ENCODE measurements at places on chromosomes 11 and 22.

DNA sequence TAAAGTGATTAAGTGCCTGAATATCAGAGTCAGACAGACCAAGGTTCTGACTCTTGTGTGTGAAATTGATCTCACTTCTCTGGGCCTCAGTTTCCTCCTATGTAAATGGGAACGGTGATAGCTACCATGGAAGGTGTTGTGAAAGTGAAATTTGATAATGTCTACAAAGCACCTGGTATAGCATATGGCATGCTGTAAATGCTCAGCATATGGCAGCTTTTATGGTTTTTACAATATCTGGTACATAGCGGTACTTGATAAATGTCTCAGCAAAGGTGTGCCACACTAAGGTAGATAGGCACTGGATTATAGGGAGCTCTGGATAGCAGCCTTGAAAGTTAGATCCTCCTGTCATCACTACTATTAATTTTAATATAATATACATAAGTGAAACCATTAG lies 19.9 kb downstream of the POU2AF2 start:
- no peak for DNase-seq

- no peak for DNase-seq
Measured at GRCh38 chr11:71131861-71132260, 120.5 kb downstream of the SHANK2 start.

- DNase-seq: no peak
Measured at GRCh38 chr11:130050257-130050656, 19.4 kb upstream of the APLP2 start.

DNA sequence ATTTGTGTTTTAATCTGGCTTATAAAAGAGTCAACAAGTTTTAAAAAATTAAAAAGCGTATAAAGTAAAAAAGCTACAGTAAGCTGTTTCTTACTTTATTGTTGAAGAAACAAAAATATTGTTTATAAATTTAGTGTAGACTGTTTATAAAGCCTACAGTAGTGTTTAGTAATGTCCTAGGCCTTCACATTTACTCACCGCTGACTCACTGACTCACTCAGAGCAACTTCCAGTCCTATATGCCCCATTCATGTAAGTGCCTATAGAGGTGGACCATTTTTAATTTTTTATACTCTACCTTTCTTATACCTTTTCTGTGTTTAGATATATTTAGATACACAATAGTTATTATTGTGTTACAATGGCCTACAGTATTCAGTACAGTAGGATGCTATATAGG lies 12.2 kb downstream of the MPPED2 start:
- no peak for DNase-seq

GRCh38 chr11:57674251-57674650 lies 6.3 kb downstream of the ZDHHC5 start:
- DNase-seq: no peak

DNA sequence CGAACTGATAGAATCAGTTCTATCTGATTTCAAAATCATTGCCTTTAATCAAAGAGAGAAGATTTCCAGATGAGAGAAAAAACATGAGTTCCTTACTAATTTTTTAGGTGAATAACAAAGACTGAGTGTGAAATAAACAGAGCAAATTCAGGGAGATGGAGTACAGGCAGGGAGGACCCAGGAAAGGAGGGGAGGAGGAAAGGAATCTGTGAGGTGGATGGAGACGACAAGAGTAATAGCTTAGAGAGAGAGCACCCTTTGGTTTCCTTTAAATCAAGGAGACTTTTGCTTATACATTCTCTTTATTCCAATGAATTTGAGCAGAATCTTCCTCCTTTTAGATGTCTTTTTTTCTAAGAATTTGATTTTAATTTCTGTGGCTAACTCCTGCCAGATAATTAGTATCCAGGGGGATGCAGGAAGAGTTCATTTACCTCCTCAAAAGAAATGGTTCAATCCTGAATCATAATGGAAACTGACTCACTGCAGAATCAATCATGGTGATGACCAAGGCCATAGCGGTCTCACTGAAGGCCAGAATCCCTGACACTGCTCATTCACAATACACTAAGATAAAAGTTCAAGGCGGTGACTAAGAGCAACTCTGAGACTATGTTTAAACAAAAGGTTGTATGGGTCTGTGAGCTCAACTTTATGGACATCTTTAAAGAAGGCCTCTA lies 234.0 kb upstream of the ZC3H12C start:
- DNase-seq: no peak

DNA sequence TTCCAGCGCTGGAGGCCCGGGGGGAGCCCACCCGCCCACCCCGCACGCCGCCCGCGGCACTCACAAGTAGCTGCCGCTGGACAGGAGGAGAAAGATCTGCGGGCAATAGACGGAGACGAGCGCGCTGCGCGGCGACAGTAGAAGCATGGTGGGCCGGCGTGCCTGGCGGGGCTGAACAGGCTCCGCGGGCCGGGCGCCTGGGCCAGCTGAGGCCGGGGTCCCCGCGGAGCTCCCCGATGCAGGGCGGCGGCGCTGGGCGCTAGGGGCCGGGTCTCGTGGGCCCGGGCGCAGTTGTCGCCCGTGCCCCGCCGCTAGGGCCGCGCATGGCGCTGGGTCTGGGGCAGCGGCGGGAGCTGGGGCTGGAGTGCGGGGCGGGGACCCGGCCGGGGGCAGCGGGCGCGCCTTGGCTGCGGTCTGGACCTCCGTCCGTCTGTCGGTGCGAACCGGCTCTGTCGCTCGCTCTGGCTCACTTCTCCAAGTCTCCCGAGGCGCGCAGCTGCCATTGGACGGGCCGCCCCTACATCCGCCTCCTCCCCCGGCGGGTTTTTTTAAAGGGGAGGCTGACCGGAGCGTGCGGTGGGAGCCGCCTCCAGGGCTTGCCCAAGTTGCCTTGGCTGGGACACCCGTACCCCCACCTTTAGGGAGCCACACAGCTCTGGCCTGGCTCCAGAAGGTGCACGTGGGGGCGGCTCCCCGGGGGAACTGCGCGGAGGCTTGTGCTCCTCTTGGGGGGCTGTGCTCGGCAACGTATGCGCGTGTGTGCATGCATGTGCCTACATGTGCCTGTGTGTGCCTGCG lies 4.7 kb downstream of the WNT7B start:
- no peak for DNase-seq

GRCh38 chr22:41919357-41920224 lies 4.7 kb upstream of the SHISA8 start:
- no peak for DNase-seq

DNA sequence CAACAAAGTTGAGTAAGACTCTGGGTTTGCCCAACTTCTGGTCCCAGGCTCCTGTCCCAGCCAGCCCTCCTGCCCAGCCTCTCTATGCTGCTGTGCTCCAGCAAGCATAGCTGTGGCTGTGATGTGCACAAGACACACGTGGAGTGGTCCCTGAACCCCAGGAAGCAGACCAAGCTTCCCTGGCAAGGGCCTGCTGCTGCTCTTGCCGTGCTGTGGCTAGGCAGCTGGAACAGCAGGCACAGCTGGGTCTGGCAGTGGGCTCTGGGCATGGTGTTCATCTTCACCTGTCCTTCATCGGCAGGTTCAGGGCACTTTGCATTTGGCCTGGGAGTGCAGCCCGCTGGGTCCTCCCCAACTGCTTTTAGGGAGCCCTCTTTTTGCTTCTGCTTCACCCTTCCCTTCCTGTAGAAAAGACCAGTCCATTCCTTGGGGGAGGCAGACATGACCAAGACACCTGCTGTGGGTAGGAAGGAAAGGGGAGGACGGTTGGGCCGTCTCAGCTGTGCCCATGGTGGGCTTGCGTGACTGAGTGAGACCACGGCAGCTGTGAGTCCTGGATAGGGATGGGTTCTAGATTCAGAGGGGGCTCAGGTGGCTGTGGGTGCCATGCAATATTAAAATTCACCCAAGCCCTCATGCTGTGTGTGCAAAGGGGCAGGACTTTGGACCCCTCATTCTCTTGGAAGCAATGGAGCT lies 26.1 kb upstream of the ETS1 start:
- DNase-seq: no peak

DNA sequence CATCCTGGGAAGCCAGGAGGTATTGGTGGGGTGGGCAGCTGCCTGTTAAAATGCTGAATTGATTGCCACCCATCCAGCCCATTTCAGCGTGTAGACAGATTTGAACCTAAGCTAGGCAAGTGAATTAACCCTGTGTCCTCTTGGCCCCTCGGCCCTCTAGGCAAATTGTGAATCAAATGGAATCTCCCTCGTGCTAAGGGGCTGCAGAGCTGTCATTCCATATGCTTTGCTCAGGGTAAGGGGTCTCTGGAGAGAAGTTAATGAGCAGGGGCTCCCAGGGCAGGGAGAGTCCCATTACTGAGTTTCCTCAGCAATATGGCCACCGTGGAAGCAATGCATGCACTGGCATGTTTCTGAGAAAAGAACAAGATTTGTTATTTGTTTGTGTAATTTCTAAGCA lies 117.7 kb upstream of the RCN1 start:
- DNase-seq: no peak

DNA sequence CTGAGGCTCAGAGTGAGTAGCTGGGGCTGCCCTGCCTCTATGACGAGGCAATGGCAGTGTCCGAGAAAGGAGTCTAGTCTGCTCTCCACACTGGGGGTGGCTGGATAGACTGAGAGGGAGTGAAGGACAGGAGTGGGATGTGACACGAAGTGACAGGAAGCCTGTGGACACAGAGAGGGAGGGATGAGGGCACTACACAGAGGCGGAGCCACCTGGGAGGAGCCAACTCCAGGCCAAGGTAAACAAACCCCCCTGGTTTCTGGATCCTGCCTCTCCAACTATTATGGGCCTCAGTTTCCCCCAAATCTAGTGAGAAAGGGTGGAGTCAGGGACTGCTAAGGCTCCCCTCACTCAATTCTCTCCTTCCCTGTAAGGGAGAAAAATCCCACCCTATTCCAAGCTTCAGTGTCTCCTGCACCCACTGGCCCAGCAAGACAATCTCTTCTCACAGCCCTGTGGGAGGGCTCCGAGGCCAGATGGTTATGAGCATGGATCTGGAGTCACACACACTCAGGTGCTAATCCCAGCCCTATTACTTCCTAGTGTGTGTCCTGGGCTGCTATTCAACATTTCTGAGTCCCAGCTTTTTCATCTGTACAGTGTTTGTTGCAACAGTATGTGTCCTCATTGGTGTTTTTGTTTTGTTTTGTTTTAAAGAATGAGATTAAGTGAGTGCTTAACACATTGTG lies 24.9 kb downstream of the ASPHD2 start:
- no peak for DNase-seq

- no peak for DNase-seq
Measured at GRCh38 chr11:92687724-92688123, 281.7 kb upstream of the MTNR1B start.

Data from stimulated activated CD8-positive, alpha-beta memory T cell treated with anti-CD3 and anti-CD28 coated beads, Interleukin-2, amount 100 ng/mL, for 1 hour (primary cell).